ENCODE measurements at places on chromosomes 1 and 21. TPM values are rescaled to one million over a fixed set of nuclear protein-coding genes. Genes with fewer than 3 reads are reported as not detected.

Gene CYP4Z1
- total RNA-seq: not detected

Gene MUL1
- total RNA-seq: 38.3 TPM

Gene GUCA2A
- not detected for total RNA-seq

Gene C1orf87
- total RNA-seq: not detected

Gene CELA2A
- total RNA-seq: not detected

Gene SPATA6
- not detected for total RNA-seq

Gene DCST1
- total RNA-seq: 0.17 TPM

Gene IL20
- total RNA-seq: not detected

Gene PYCR2
- 65.9 TPM for total RNA-seq

Gene IL10
- not detected for total RNA-seq

Gene DSCAM
- not detected for total RNA-seq

Gene TCHH
- total RNA-seq: under 0.01 TPM

Gene CFHR2
- total RNA-seq: not detected

Gene DOCK7
- 47.4 TPM for total RNA-seq

Gene FGR
- not detected for total RNA-seq

Gene AKNAD1
- 5.0 TPM for total RNA-seq

Gene ZBTB21
- 8.3 TPM for total RNA-seq

Gene KRTAP12-2
- not detected for total RNA-seq

Gene SPRR2E
- not detected for total RNA-seq

Gene VSIG8
- total RNA-seq: 0.03 TPM

Gene GPA33
- 1.0 TPM for total RNA-seq

Gene KRTAP7-1
- total RNA-seq: not detected

Gene CAMK1G
- total RNA-seq: not detected

Gene NID1
- 17.5 TPM for total RNA-seq

Gene FLG
- 0.80 TPM for total RNA-seq

Gene PTPN7
- not detected for total RNA-seq
